Cerebellar cortex (tissue), 1 donor: ENCODE measurements at places on chromosomes 1 and 21.

DNA sequence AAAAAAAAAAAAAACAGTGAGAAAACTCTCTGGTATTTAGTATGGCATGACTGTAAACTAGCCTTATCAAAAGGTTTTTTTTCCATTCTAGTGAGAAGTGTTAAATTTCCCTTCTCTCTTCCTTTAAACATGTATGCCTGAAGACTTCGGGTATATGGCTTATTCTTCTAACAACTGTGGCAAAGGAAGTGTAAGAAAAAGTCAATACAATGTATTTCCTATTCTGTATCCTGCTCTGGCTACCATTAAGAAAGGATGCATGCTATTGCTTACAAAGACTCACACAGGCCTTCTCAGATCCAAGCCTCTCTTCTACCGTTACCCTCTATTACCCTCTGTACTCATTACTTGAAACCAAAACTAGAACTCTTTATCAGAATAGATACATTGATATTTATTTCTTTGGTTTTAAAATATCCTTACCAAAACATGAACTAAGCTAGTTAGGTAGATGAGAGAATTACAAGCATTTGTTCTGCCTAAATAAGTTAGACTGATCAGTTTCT is 8.4 kb downstream of the CEPT1 start:
- no peak for DNase-seq

DNA sequence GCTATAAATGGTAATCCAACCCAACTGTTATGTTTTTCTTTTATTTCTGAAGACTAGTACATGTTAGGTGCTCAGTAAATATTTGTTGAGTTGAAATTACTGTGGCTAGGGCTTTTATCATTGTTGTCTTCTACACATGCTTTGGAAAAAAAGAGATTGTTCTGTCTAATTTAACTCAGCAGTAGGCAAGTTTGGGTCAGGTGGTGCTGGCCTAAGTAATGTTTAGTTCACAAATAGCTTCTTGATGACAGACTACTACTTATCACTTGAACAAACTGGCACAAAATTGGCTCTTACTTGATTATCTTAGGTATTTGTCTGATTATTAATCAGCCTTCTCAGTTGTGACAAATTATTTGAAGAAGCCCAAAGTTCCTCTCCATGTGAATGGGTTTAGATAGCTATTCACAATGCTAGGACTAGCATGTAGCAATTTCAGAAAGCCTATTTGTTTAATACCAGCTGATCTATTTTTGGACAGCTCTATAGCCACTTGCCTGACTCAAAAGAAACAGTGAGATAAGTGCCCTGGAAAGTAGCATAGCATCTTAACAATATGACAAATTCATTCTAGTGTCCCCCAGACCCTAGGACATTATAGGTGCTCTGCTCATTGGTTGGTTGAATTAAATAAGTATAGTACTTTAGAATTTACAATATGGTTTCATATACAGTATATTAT is 32.6 kb downstream of the TMEM200B start:
- no peak for DNase-seq

- DNase-seq: no peak
These were observed 18.8 kb downstream of the CCSAP start for GRCh38 chr1:229323885-229324553.

- DNase-seq: no peak
These were observed at the start of gene LCE1E for GRCh38 chr1:152786077-152786476. Gene LCE1E, plus strand, starts transcription at chr1:152786257. Its CDS starts 1,043 bp downstream, at chr1:152787300.

DNA sequence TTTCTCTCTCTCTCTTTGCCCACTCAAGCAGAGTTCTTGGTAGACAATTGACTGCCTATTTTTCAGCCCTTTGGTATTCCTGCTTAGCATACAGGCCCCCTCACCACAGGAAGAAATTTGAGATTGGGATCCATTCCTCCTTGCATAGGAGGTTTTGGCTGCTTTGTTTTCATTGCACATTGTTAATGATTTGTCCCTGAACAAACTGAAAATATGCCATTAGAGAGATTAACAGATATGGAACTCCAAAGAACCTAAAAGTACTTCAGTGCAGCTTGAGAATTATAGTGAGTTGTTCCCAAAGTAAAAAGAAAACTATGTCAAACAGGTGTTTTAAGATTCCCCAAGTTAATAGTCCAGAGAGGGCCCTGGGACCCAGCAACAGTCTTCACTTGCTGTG is 200.0 kb downstream of the TTLL7 start:
- no peak for DNase-seq

GRCh38 chr1:228349701-228350171 is 56.9 kb downstream of the TRIM11 start:
- DNase-seq: no peak

- no peak for DNase-seq
These were observed 100.1 kb downstream of the MAN1A2 start for GRCh38 chr1:117467336-117467735.

GRCh38 chr1:165895451-165895871 is 68.0 kb downstream of the UCK2 start:
- DNase-seq: no peak

DNA sequence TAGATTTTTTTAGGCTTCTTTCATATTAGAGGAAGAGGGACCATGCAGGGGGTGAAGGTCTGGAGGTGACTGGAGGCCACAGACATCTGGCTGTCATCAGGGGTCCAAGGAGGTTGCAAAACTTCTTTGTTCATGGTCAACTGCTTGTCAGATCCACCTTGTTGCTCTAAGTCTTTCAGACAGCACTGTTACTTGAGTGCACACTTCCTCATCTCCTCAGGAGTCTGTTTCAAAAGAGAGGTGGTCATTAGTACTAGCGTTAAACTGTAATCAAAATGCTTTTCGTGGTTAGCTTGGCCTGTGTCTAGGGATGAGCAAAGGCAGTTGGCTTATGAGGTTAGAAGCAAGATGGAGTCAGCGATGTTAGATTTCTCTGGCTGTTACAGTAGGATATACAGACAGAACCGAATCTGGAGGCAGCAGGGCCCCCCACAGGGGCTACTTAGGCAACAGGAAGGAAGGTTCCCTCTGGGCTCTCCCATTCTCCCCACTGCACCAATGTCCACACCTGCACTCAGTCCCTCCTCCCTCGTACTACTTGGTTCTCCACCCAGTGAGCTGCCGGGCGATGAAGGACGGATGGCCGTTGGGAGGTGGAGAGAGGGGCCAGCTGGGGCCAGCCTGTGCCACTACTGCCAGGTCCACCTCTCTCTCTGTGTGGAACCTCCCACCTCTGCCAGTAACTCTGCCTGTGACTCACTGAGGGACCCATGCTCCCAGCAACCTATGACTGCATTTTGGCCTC is 57.2 kb downstream of the TOR1AIP2 start:
- no peak for DNase-seq

GRCh38 chr1:238960071-238960470 is 426.3 kb upstream of the CHRM3 start:
- DNase-seq: no peak

DNA sequence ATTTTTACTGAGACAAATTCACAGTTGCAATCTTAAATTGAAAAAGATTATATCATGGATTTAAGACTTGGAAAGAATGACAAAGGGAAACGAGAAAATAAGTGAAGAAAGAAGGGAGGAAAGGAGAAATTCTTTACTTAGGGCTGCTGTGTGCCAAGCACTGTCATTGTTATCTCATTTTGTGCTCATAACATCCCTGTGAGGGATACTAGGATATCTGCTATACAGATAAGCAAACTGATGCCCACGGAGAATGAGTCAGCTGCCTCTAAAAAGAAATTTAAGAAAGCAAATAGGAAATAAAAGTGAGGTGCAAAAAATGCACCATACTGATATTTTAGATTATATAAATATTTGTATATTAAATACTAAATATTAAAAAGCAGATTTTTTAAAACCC is 183.6 kb upstream of the NR5A2 start:
- DNase-seq: no peak

DNA sequence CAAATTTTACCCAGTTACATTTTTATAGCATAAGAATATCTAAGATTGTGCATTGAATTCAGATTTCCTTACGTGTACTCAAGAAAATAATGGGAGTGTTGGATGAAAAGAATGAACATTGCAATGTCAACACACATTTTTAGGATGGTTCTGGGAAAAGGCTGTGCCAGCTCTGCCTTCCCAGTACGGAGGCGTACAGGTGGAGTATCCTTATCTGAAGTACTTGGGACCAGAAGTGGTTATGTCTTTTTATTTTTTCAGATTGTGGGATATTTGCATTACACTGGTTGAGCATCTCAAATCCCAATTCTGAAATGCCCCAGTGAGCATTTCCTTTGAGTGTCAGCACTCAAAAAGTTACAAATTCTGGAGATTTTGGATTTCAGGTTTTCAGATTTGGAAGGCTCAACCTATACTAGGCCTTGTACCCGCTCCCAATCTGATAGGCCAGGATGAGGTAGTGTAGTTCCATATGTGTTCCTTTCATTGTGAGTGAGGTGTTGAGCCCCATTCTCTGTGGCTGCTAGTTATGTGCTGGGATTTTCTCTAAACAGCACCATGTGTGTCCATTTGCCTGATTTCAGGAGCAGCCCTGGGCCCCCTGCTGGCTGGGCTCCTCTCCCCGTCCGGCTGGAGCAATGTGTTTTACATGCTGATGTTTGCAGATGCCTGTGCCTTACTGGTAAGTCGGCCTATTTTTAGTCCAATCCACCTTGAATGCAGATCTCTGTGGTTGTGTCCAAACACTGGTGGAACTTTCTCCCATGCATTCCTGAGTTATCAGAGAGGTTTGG is 60.8 kb downstream of the SLC37A1 start:
- no peak for DNase-seq

- no peak for DNase-seq
These were observed 19.9 kb downstream of the CLIC6 start for GRCh38 chr21:34688715-34689114.

- no peak for DNase-seq
These were observed 13.4 kb downstream of the EPB41 start for GRCh38 chr1:28927648-28928313.

GRCh38 chr21:45286671-45287437 is 841 bp downstream of the POFUT2 start:
- DNase-seq: no peak

DNA sequence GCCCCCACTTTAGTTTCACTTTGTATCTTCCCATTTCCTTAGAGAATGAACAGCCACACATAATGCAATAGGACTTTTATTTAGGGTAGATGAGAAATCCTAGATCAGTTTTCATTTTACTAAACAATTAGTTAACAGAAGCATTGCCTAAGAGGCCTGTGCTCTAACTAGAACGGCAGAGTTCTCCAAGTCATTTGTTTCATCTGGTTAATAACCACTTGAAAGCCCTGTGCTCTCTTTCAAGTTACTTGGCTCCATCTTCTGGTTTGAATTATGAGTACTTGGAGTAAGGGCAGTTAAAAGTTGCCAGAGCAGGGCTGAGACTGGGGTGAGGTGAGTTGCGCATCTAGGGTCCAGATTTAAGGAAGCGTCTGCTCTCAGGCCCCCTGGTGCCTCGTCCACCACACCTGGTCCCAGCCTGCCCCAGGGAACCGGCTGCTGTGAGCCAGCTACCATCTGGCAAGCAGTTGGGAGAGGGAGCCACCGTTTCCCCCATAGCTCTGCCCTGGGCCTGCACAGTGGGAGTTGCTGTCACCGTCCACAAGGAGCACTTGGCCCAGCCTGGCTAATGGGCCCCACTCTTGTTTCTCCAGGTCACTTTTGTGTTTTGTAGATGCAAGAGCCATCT is 18.1 kb upstream of the SLC44A3 start:
- DNase-seq: peak; percentile 34

GRCh38 chr1:226054519-226055327 is 7.8 kb upstream of the H3-3A start:
- DNase-seq: no peak

GRCh38 chr1:23930270-23930669 is 17.1 kb upstream of the CNR2 start:
- no peak for DNase-seq

GRCh38 chr1:29597861-29598260 is 361.5 kb downstream of the PTPRU start:
- no peak for DNase-seq

DNA sequence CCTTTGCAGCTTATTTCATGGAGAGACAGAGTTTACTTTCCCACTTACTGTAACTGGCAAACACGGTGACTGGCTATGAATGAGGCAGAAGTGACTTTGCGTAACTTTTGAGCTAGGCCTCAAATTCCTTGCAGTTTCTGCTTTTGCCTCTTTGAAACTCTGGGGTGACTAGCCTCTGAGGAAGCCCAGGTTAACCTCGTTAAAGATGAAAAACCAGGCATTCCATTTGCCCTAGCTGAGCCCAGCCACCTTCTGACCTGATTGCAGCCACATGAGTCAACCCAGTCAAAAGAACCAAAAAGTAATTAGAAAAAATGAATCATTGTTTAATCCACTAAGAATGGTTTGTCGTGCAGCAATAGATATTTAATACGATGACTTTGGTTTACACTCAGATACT is 20.4 kb downstream of the PRMT6 start:
- no peak for DNase-seq

DNA sequence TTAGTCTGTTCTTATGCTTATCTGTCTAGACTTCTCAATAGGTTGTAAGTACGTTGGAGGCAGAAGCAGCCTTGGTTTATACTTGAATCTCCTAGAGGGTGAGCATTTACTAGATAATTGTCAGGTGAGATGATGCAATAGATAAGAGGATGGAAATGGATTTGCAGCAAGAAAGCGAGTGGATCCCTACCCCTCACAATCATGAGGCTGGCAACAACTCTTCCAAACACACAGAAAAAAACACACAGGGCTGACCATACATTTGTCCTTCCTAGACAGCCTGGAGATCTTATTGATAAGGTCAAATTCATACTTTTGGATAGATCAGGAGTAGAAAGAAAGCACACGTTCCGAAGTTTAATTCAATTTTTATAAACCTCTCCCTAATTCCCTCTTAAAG is 481.4 kb upstream of the CAMK1G start:
- DNase-seq: no peak

GRCh38 chr1:50610563-50610962 is 187.3 kb upstream of the DMRTA2 start:
- DNase-seq: peak; percentile 23

GRCh38 chr1:78427506-78427905 is 63.3 kb upstream of the PTGFR start:
- DNase-seq: no peak

GRCh38 chr1:108742253-108742652 is 4.2 kb upstream of the STXBP3 start:
- no peak for DNase-seq

DNA sequence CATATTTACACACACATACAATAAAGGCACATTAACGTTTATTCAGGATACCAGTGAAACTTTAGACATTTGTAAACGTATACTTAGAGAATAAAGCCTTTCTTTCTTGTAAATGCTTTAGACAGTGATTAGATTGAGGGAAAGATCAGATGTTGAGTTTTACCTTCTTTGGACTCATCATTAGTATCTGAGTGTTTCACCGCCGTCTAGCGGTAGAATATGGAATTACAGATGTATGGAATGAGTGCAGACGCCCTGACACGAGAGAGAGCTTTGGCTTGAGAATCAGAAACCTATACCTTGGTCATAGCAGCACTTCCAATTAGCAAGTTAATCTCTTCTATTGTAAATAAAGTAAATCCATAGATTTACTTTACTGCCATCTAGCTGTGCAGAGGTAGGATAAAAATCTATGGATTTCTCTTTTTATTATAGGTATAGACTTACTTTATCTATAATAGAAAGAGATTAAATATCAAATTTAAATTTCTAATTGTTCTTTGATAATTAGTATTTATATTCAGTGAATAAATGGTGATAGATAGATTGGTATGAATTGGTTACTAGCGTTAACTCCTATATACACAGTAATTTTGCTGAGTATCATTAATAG is 12.6 kb downstream of the FLG2 start:
- peak; percentile 28 for DNase-seq

GRCh38 chr1:70355920-70356319 is 1.4 kb upstream of the ANKRD13C start:
- no peak for DNase-seq
